ENCODE measurements at places on chromosomes 2 and 18. TPM values are rescaled to one million over a fixed set of nuclear protein-coding genes. Genes with fewer than 3 reads are reported as not detected.

The TUBA4B gene
- total RNA-seq, result not detected

The FAM110C gene
- total RNA-seq, result 0.08 TPM

The GPR35 gene
- total RNA-seq, result 21.6 TPM

GRCh38 chr2:101759162-101759561 lies 61.7 kb downstream of the MAP4K4 start:
- H3K4me1 ChIP-seq, result peaks cover 50% of the 10 kb centered on the region
- no peak for DNase-seq
- no peak overlapping the region for H3K4me3 ChIP-seq
- peaks cover 5% of the 10 kb centered on the region for H3K36me3 ChIP-seq

DNA sequence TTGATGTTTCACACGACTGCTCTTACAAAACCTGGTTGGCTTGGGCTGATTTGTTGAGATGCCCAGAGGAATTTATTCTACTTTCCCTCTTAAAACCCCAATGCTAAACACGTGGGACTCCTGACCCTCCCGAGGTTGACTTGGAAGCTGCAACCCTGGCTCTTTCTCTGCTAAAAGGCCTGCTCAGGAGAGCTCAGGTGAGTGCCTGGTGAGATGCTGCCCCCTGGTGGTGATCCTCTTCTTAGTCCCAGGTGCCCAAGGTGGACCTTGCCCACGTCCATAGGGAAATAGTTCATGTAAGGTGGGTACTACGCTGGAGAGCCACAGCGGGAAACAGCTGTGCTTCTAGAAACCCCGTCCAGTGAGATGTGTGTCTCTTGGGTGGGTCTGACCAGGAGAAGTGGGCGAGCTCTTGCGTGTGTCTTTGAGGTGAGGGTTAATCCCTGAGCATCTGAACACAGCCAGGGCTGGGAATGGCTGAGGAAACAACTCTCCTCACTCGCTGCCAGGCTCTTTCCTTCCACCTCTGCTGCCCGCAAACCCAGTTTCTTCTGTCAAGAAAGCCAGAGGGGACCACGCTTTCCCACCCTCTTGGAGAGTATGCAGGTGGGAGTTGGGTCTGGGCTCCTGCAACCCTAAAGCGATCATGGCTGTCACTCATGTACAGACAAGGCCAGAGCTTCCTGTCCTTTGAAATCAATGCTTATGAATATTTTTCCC lies 25.5 kb upstream of the PXDN start:
- no peaks in the 10 kb centered on the region for H3K27me3 ChIP-seq
- no peaks in the 10 kb centered on the region for H3K4me1 ChIP-seq
- no peaks in the 10 kb centered on the region for H3K36me3 ChIP-seq

DNA sequence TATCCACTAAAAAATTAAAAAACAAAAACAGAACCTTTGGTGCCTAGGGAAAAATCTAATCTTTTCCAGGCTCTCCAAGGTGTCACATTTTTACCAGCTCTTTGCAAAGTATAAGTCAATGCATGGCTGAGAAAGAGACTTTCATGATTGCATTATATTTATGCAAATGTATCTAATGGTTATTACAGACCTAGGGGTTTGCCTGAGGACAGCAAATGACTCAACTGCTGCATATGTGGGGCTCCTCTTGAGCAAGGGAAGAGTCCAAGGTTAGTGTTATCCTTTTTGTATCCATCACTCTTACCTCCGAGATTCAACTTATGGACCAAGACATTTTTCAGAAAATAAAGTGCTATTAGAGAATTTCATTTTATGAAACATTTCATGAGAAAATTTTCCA lies 33.9 kb upstream of the RMP24 start:
- no peaks in the 10 kb centered on the region for H3K36me3 ChIP-seq
- H3K4me1 ChIP-seq, result no peaks in the 10 kb centered on the region
- no peak overlapping the region for H3K27ac ChIP-seq
- peaks cover 5% of the 10 kb centered on the region for H3K27me3 ChIP-seq
- DNase-seq, result no peak

GRCh38 chr2:32768387-32769174 lies 140.7 kb downstream of the TTC27 start:
- no peak overlapping the region for H3K27ac ChIP-seq
- no peaks in the 10 kb centered on the region for H3K36me3 ChIP-seq
- no peak for DNase-seq
- H3K4me1 ChIP-seq, result no peaks in the 10 kb centered on the region
- no peak overlapping the region for H3K4me3 ChIP-seq

DNA sequence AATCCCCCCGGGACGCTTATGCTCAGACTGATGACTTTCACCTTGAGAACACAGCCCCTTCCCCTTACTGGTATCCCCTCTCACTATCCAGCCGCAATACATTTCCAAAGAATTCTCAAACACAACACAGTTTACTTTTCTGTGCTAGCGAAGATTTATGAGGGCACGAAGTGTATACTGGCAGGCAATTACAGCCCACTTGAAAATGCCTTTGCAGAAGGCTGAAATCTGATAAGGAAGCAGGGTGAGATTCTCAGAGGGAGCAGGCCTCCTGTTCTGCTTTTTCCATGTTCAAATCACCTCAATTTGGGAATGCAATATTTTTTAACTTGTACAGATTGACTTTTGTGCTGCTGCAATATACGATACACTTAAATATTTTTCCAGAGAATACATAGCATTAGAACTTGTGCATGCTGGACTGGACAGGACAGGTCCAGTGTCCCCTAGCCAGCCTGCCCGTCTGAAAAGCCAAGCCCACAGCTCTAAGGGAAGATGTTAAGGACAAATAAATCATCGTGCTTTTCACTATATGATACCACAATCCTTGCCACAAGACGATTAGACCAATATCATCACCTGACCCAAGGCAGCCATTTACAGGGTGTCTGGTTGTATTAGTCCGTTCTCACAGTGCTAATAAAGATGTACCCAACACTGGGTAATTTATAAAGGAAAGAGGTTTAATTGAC lies 262.1 kb downstream of the EPHA4 start:
- no peaks in the 10 kb centered on the region for H3K36me3 ChIP-seq
- H3K27me3 ChIP-seq, result no peaks in the 10 kb centered on the region
- H3K4me1 ChIP-seq, result no peaks in the 10 kb centered on the region
- DNase-seq, result no peak

GRCh38 chr2:76415821-76416220 lies 705.1 kb upstream of the GCFC2 start:
- H3K27me3 ChIP-seq, result no peaks in the 10 kb centered on the region
- H3K27ac ChIP-seq, result no peak overlapping the region
- H3K4me1 ChIP-seq, result no peaks in the 10 kb centered on the region
- DNase-seq, result no peak
- no peak overlapping the region for H3K4me3 ChIP-seq

GRCh38 chr2:83991992-83992391 lies 467.1 kb downstream of the SUCLG1 start:
- no peaks in the 10 kb centered on the region for H3K27me3 ChIP-seq
- no peaks in the 10 kb centered on the region for H3K4me1 ChIP-seq
- DNase-seq, result no peak
- no peaks in the 10 kb centered on the region for H3K36me3 ChIP-seq

GRCh38 chr2:159571540-159572260 lies 44.6 kb downstream of the BAZ2B start:
- no peak for DNase-seq
- no peak overlapping the region for H3K27ac ChIP-seq
- no peaks in the 10 kb centered on the region for H3K36me3 ChIP-seq
- H3K27me3 ChIP-seq, result no peaks in the 10 kb centered on the region

GRCh38 chr18:6328621-6329010 lies 86.1 kb downstream of the L3MBTL4 start:
- no peaks in the 10 kb centered on the region for H3K4me1 ChIP-seq
- DNase-seq, result no peak
- H3K36me3 ChIP-seq, result no peaks in the 10 kb centered on the region
- no peak overlapping the region for H3K4me3 ChIP-seq

All from activated CD8-positive, alpha-beta T cell treated with anti-CD3 and anti-CD28 coated beads, Interleukin-2, amount 10 ng/mL, durations not matched to agents 7 days and 5 days (primary cell).